ENCODE measurements at places on chromosomes 5 and 9. TPM values are rescaled to one million over a fixed set of nuclear protein-coding genes. Genes with fewer than 3 reads are reported as not detected.
A peak's percentile ranks its signal among the peaks of the same experiment; 100 is the strongest.

DNA sequence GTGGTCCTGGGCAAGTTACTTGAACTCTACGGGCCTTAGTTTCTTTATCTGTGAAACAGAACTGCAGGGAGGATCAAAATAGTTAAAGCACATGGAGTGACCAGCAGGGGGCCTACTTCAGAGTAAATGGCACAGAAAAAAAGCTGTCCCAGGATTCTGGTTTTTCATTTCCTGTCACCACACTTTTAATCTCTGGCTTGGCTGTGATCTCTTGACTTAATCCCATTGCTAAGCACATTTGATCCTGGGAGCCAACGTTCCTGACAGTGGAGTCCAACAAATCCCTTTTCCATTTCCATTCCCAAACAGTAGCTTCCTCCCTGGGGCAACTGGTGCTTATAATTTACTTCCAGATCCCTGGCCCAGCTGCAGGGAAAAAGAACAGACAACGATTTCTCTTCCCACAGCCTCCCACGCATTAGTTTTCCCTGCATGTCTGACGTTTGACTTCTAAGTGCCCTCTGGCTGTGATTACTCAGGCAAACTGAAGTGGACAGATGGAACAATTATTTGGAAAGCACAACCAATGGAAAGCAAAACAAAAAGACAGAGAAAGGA, 136.5 kb upstream of the STK32A start:
- H3K27ac ChIP-seq: no peak overlapping the region
- no peaks in the 10 kb centered on the region for H3K4me1 ChIP-seq
- no peaks in the 10 kb centered on the region for H3K36me3 ChIP-seq
- H3K27me3 ChIP-seq: no peaks in the 10 kb centered on the region
- H3K4me3 ChIP-seq: no peak overlapping the region
- no peak for DNase-seq

Gene MEF2C
- 51.4 TPM for total RNA-seq

DNA sequence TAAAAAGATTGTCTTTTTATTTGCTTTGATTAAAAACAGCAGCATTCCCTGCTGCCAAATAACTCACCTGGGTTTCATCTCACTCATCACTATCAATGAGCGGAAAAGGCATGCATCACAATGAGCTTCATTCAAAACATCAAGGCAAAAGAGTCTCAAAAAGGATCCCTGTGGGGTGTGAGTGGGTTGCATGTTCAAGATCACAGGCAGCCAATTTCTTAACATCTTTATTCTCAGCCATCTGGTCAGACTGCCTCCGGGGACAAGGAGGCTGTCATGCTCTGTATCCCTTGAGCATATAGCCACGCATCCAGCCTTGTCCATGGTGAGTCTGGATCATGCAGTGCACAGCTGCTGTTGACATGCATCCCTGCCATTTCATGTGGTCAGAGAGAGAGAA, 117.1 kb downstream of the ICE1 start:
- H3K4me1 ChIP-seq: no peaks in the 10 kb centered on the region
- H3K4me3 ChIP-seq: no peak overlapping the region
- no peak for DNase-seq
- H3K27ac ChIP-seq: no peak overlapping the region

GRCh38 chr5:179858241-179858585, 404 bp downstream of the MRNIP start:
- H3K27me3 ChIP-seq: no peaks in the 10 kb centered on the region
- peaks cover 12% of the 10 kb centered on the region for H3K36me3 ChIP-seq
- peak overlapping the region; percentile 94 for H3K4me3 ChIP-seq
- peaks cover 10% of the 10 kb centered on the region for H3K4me1 ChIP-seq

DNA sequence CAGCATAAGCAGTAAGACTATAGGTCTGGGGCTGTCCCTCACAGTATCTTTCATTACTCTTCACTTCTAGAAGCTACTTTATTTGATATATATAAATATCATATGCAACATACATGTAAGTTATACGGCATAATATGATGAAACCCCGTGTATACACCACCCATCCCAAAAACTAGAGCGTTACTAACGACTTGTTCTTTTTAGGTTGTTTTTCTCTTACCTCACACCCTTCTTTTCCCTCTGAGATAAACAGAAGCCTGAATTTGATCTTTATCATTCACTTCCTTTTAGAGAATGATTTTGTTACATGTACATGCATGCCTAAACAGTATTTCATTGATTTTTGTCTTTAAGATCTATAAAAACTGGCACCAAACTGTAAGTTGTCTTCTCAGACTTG, 3.7 kb downstream of the TRMO start:
- no peak overlapping the region for H3K4me3 ChIP-seq
- H3K4me1 ChIP-seq: peaks cover 29% of the 10 kb centered on the region
- no peaks in the 10 kb centered on the region for H3K27me3 ChIP-seq

GRCh38 chr5:146633323-146633764, 117.4 kb upstream of the GPR151 start:
- H3K27ac ChIP-seq: no peak overlapping the region
- H3K27me3 ChIP-seq: no peaks in the 10 kb centered on the region
- H3K36me3 ChIP-seq: no peaks in the 10 kb centered on the region
- no peak overlapping the region for H3K4me3 ChIP-seq

Gene UIMC1
- total RNA-seq: 35.4 TPM

- H3K4me3 ChIP-seq: no peak overlapping the region
- H3K27ac ChIP-seq: peak overlapping the region; percentile 25
- H3K27me3 ChIP-seq: no peaks in the 10 kb centered on the region
- no peak for DNase-seq
- H3K36me3 ChIP-seq: no peaks in the 10 kb centered on the region
These were observed 115.9 kb upstream of the GAS1 start for GRCh38 chr9:87063246-87063645.

GRCh38 chr9:136361754-136362449, 1.6 kb downstream of the DNLZ start:
- no peak overlapping the region for H3K4me3 ChIP-seq
- no peak overlapping the region for H3K27ac ChIP-seq
- no peak for DNase-seq

Gene ATP10B
- not detected for total RNA-seq

- H3K4me3 ChIP-seq: no peak overlapping the region
- H3K36me3 ChIP-seq: no peaks in the 10 kb centered on the region
- H3K4me1 ChIP-seq: no peaks in the 10 kb centered on the region
- H3K27ac ChIP-seq: peak overlapping the region; percentile 17
These were observed 16.9 kb upstream of the ADRA1B start for GRCh38 chr5:159899067-159900049.

DNA sequence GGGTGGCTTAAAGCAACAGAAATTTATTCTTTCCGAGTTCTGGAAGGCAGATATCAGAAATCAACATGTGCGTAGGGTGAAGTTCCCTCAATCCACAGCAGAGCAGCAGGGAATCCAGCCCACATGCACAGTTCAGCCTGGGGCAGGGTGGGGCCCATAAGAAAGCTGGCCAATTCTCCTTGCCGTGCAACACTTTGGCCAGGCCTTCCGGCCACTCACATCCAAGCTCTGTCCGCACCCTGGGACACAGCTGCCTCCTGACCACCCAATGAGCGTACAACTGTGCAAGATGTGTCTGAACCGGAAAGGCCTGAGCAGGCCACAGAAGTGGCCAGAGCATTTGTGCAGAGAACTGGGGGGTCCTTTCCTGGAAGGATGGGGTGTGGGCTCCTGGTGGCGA, 274.9 kb downstream of the GADD45G start:
- H3K4me1 ChIP-seq: peaks cover 17% of the 10 kb centered on the region
- no peak overlapping the region for H3K4me3 ChIP-seq
- peak; percentile 42 for DNase-seq
- H3K27me3 ChIP-seq: no peaks in the 10 kb centered on the region

GRCh38 chr9:22257026-22257816, 189.4 kb upstream of the DMRTA1 start:
- H3K4me3 ChIP-seq: no peak overlapping the region
- H3K4me1 ChIP-seq: no peaks in the 10 kb centered on the region
- no peaks in the 10 kb centered on the region for H3K36me3 ChIP-seq
- no peaks in the 10 kb centered on the region for H3K27me3 ChIP-seq

Gene PLEKHG4B
- 2.0 TPM for total RNA-seq

DNA sequence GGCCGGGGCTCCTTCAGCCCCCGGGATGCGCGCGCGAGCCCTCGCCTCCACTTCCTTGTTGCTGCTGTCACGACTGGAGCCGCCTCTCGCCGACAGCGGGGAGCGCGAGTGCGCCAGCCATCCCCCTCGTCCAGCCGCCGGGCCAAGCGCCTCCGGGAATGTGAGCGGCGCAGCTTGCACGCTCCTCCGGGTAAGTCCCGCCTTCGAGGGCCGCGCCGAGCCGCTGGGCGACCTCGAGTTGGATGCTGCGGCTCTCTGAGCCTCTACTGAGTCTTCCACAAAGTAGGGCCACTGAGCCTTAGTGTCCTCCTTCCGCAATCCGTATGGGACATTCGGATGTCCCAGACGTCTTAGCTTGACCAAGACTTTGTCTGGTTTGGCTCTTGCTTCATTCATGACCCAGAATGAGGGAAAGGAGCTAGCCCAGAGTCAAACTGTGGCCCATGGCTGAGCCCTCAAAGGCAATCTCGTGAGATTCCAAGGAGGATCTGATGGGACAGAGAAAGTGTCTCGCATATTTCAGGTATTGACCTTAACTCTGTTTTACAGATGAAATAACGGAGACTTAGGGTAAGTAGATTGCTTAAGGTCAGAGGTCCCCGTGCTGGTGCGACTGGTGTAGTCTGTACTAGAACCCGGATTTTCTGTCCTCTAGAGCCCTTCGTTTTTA, 586 bp downstream of the HMGXB3 start:
- H3K4me3 ChIP-seq: peak overlapping the region; percentile 84
- no peaks in the 10 kb centered on the region for H3K27me3 ChIP-seq
- H3K4me1 ChIP-seq: peaks cover 28% of the 10 kb centered on the region
- DNase-seq: peak; percentile 84
- H3K27ac ChIP-seq: peak overlapping the region; percentile 94

- no peak overlapping the region for H3K4me3 ChIP-seq
- H3K4me1 ChIP-seq: no peaks in the 10 kb centered on the region
- H3K36me3 ChIP-seq: no peaks in the 10 kb centered on the region
- H3K27me3 ChIP-seq: no peaks in the 10 kb centered on the region
- DNase-seq: no peak
These were observed 52.4 kb downstream of the FSD1L start for GRCh38 chr9:105500108-105500766.

GRCh38 chr9:129597355-129598088, 23.4 kb downstream of the C9orf50 start:
- H3K27ac ChIP-seq: peak overlapping the region; percentile 89
- H3K4me1 ChIP-seq: peaks cover 36% of the 10 kb centered on the region
- peak overlapping the region; percentile 59 for H3K4me3 ChIP-seq
- H3K27me3 ChIP-seq: no peaks in the 10 kb centered on the region
- DNase-seq: peak; percentile 92

- H3K27ac ChIP-seq: no peak overlapping the region
- H3K27me3 ChIP-seq: no peaks in the 10 kb centered on the region
- H3K36me3 ChIP-seq: no peaks in the 10 kb centered on the region
- no peak for DNase-seq
- H3K4me1 ChIP-seq: no peaks in the 10 kb centered on the region
These were observed 364.6 kb upstream of the PTGER4 start for GRCh38 chr5:40315126-40315525.

Gene OR1L1
- total RNA-seq: not detected

Gene STK32A
- total RNA-seq: 10.2 TPM

Gene DOCK8
- 83.4 TPM for total RNA-seq

- H3K4me3 ChIP-seq: no peak overlapping the region
- no peaks in the 10 kb centered on the region for H3K27me3 ChIP-seq
- DNase-seq: no peak
- no peaks in the 10 kb centered on the region for H3K4me1 ChIP-seq
- H3K36me3 ChIP-seq: no peaks in the 10 kb centered on the region
- no peak overlapping the region for H3K27ac ChIP-seq
These were observed 103.0 kb downstream of the HSD17B3 start for GRCh38 chr9:96199006-96199405.

Gene PCDHA6
- total RNA-seq: 0.64 TPM

Gene ANKRD31
- total RNA-seq: 0.14 TPM

Data from upper lobe of right lung (tissue), 1 donor.